ENCODE measurements at places on chromosomes 11 and 22.
A peak's percentile ranks its signal among the peaks of the same experiment; 100 is the strongest.

DNA sequence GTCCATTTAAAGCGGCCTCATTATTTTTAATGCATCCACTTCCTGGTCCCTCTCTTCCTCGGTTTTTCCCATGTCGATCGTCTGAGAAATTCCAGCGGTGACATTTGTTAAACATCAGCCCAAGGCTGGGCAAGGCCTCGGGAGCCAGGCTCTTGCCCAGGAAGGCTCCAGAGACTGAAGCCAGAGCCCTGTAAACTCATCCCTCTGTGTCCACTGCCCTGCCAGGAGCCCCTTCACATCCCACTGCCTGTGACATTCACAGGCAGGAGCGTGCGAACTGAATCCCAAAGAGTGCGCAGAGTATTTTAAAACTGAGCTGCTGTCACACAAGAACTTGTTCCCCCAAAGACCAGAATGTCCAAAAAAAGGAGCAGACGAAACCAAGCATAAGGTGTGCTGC, 56.5 kb upstream of the ANO1 start:
- no peak for DNase-seq

- DNase-seq: no peak
These were observed 441.1 kb downstream of the TBC1D22A start for GRCh38 chr22:47203554-47203991.

- DNase-seq: no peak
These were observed 907 bp upstream of the PHLDA2 start for GRCh38 chr11:2929950-2930703.

DNA sequence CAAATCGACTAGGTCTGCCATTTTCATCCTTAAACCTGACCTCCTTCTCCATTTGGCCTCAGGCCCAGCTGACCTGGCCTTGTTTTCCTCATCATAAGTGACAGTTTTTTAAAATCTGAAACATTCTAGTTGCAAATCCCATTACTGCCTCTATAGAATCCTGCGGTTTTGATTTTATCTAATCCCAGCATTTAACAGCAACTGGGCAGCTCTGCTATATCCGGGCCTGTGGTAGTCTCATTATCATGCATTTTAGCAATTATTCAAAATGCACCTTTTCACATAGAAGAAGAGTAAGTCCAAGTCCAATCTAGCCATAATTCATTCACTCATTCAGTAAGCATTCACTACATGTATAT, 28.6 kb upstream of the BIRC3 start:
- DNase-seq: no peak

DNA sequence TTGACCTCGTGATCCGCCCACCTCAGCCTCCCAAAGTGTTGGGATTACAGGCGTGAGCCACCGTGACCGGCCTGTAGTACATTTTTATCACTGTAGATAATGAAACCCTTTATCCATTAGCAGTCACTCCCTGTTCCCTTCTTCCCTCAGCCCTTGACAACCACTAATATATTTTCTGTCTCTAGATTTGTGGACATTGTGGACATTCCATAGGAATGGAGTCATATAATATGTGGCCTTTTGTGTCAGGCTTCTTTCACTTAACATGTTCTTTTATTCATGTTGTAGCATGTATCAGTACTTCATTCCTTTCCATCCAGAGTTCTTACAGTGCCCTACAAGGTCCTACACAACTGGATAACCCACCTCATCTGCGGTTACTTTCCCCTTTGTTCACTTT, 30.5 kb downstream of the RRM1 start:
- DNase-seq: no peak

- no peak for DNase-seq
These were observed 5.2 kb downstream of the SMARCB1 start for GRCh38 chr22:23791738-23792645.

DNA sequence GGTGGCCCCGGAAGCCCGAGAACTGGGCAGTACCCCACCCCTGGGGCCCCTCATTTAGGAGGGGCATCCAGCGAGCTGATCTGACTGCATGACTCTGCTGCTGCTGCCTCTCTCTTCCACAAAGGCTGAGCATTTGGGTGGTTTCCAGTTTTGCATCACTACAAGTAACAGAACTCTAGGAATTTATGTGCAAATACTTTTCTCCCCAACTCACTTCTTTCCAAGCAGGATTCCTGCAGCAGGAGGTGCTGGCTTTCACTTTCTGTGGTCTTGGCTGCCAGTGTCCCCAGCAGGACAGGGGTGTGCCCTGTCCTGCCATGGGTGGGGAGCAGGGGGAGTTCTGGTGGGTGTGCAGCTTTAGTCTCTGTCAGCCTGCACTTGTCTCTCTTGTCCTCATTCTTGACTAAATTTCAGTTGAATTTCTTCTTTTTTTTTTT, 21.2 kb downstream of the UPB1 start:
- DNase-seq: no peak

DNA sequence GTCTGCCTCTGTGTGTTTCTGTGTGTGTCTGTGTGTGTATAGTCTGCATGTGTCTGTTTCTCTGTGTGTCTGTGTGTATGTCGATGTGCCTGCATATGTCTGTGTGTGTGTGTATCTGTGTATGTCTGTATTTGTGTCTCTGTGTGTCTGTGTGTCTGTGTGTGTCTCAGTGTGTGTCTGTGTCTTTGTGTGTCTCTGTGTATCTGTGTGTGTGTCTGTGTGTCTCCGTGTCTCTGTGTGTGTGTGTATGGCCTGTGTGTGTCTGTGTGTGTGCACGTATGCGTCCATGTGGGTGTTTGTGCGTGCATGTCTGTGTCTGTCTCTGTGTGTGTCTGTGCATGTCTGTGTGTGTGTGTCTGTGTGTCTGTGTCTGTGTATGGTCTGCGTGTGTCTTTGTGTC, 439 bp downstream of the SNX32 start:
- DNase-seq: no peak

DNA sequence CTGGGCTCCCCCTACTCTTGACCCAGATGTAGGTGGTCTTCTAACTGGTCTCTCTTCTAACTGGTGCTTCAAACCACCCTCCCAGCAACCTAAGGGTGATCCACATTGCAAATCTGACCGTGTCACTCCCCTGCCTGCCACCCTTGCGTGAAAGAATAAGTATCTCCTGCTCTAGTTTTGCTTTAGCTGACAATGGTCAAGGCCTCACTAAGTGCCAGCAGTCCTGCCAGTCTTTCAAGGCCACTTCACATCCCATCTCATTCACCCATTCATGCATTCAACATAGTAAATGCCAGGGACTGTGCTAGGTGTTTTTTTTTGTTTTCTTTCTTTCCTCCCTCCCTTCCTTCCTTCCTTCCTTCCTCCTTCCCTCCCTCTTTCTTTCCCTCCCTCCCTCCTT, 2.3 kb upstream of the KCTD17 start:
- DNase-seq: no peak

DNA sequence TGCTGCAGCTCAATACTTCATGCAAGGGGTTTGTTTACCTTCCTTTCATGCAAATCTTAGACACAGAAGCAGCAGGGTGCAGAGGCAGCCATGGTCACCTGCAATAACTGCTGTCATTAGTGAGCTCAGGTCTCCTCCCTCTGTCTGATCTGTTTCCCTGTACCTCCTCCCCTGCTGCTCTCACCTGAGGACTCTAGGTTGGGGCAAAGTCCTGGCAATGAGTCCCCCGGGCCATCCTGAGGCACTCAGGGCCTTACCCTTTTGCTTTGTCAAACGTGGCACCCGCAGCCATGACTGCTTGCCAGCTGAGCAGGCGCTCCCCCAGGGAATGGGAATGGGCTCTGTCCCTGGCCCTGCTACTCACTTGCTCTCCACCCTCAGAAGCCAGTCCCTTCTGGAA, 3.9 kb downstream of the LRRC10B start:
- DNase-seq: peak; percentile 58

DNA sequence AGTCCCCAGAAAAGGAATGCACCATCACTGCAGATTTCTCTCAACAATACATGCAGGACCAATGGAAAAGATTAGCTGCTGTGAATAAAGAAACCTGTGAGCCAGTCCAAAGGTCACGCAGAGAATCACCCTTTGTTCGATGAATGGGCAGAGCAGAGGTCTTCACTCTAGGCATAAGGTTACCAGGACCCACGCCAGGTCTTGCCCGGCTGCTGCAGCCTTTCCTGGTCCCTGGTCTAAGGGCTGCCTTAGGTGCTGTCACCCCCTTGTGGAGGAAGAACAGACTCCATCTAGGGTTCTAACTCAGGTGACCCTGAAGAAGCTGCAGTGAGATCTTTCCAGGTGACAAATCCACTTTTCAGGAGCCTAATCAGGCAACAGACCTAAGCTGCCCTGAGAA, 29.0 kb upstream of the NAP1L4 start:
- no peak for DNase-seq

DNA sequence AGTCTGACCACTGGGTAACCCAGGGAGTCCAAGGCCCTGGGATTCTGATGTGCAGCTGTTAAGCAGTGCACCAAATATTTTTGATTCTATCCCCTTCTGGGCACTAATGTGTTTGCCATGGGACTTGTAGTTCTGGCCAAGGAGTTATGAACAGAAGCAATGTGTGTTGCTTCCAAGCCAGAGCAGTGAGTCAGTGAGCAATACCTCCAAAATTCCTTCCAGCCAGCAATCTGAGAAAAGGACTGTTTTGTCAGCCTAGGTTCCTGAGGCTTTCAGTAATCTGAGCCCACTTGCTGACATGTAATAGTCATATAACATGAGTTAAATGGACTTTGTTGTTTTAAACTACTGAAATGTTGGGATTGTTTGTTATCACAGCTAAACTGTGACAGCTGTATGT, 311.4 kb downstream of the NELL1 start:
- DNase-seq: no peak

GRCh38 chr22:37824674-37825641, 1.8 kb downstream of the GALR3 start:
- no peak for DNase-seq

- no peak for DNase-seq
These were observed 25.4 kb upstream of the FXYD2 start for GRCh38 chr11:117849781-117850414.

GRCh38 chr11:5036669-5037068, 9.7 kb upstream of the OR52J3 start:
- no peak for DNase-seq

GRCh38 chr11:4577761-4578160, 3.8 kb upstream of the OR52I2 start:
- DNase-seq: no peak

DNA sequence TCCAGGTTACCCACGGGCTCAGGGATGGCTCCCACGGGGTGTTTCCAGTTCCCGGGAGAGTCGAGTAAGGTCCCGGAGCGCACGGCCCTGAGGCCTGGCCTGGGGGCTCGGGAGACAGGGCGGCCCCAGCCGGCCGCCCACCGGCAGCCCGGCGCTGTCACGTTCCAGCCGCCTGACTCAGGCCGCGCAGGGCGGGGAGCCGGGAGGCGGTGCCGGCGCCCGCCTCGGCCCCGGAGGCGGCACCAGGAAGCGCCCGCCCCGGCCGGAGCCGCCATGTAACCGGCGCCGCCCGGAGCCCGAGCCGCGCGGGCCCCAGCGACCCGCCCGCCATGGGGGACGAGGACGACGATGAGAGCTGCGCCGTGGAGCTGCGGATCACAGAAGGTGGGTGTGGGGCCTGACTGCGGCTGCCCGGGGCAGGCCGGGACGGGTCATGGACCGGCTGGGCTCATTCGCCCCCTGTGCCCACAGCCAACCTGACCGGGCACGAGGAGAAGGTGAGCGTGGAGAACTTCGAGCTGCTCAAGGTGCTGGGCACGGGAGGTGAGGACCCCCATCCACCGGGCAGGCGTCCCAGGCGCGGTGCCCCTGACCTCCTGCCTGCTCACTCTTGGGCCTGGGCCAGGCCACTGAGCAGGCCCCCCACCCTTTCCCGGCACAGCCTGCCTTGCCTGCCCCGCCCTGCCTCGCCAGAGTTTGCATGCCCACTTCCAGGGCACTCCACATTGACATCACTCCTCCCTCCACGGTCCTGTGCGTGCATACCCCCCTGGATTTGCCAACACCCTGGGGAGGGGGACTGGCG, at the start of gene RPS6KA4:
RPS6KA4 (plus strand) TSS at position 256 of the 805 bp plus-strand sequence; CDS start at position 330, 74 bp downstream.
- peak; percentile 30 for DNase-seq

GRCh38 chr11:132131961-132132360, 761.5 kb downstream of the NTM start:
- DNase-seq: no peak

DNA sequence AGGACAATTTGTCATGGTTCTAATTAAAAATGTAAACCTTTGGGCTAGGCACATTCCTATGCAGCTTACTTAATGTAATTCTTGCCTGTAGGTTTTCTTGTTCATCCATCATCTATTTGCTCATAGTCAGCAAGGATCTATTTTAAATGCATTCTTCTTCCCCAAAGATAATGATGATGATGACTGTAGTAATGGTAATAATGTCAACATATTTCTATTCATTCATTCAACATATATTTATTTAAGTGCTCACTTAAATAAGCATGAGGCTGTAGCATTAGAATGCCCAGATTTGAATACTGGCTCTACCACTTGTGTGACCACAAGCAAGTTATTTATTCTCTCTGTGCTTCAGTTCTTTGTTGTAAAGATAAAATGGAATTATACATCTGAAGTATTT, 169.6 kb upstream of the SYN3 start:
- no peak for DNase-seq

DNA sequence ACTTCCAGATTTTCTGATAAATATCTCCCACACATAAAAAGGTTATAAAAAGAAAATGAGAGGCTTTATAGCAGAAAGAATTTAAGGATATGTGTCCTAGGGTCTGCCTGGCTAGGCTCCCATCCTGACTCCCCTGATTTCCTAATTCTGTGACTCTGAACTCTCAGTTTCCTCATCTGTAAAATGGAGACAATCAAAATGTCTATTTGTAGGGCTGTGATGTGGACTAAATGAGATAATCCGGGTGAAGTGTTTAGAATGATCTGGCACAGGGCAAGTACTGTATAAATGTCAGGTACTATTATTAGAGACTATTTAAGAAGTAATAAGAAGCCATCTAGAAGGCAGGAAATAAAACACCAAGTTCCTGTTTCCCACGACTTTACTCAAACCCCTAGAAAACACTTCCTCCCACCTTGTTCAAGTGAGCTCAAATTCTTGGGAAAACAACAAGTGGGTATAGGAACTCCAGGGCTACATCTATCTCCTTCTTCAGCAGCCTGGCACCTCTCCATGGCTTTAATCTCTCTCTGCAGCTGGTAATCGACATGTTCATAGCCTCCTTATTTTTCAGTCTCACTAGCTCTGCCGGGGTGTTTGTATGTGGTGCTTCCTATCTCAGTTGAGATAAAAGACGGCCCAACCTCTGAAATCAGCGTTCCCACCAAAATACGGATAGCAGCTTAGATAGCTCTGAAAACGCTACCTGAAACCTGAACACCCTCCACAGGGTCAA, 6.7 kb downstream of the ASCC2 start:
- no peak for DNase-seq

GRCh38 chr22:17954860-17955587, 69.3 kb downstream of the MICAL3 start:
- DNase-seq: peak; percentile 58

- no peak for DNase-seq
These were observed 73.1 kb downstream of the CDKN1C start for GRCh38 chr11:2812371-2812991.

DNA sequence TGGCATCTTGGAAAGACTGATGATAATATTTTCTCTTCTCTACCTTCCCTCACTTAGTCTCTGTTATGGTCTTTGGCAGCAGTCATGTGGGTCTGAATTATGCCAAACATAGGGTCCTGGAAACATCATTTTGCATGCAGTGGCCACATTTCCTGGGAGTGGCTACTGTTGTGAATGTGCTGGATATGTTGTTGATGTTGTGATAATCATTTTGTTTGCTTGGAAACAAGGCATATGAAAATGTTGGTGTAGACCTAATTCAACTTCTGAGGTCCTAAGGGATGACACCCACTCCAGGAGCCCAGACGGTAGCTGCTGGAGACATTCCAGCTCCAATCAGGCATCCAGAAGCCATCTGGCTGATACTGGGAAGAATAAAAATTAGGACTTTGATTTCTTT, 109.7 kb downstream of the DCDC1 start:
- DNase-seq: peak; percentile 96

GRCh38 chr11:9112075-9112474, 20.7 kb upstream of the SCUBE2 start:
- no peak for DNase-seq

- no peak for DNase-seq
These were observed 14.5 kb downstream of the SLC35F2 start for GRCh38 chr11:107844041-107844440.

Measured in NCI-H2171 treated with DMSO at 0.1 percent for 48 hours (cell line).